Muscle of leg (tissue), 16 donors: ENCODE measurements at places on chromosomes 7 and 10.

- DNase-seq: no peak
Observed at GRCh38 chr10:62025901-62026879, 124.7 kb downstream of the ARID5B start.

DNA sequence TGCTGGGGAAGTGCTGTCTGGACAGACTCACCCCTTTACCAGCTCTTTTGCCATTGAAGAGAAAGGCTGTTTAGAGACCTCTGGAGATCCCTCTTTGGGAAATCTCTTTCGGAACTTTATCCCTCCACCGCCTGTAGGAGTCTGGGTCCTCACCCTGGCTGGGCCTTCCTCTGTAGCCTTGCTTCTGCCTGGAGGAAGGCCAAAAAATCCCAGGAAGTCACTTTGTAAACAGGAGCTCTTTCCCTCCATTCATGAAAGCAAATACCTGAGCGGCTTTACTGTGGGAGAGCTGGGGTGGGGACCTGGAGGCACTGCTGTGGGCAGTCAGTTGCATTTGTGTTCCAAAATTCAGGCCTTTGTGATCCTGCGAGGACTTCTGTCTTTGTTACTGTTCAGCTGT, 126.2 kb downstream of the KLF6 start:
- no peak for DNase-seq

GRCh38 chr7:8511855-8512254, 78.4 kb downstream of the NXPH1 start:
- peak; percentile 91 for DNase-seq

DNA sequence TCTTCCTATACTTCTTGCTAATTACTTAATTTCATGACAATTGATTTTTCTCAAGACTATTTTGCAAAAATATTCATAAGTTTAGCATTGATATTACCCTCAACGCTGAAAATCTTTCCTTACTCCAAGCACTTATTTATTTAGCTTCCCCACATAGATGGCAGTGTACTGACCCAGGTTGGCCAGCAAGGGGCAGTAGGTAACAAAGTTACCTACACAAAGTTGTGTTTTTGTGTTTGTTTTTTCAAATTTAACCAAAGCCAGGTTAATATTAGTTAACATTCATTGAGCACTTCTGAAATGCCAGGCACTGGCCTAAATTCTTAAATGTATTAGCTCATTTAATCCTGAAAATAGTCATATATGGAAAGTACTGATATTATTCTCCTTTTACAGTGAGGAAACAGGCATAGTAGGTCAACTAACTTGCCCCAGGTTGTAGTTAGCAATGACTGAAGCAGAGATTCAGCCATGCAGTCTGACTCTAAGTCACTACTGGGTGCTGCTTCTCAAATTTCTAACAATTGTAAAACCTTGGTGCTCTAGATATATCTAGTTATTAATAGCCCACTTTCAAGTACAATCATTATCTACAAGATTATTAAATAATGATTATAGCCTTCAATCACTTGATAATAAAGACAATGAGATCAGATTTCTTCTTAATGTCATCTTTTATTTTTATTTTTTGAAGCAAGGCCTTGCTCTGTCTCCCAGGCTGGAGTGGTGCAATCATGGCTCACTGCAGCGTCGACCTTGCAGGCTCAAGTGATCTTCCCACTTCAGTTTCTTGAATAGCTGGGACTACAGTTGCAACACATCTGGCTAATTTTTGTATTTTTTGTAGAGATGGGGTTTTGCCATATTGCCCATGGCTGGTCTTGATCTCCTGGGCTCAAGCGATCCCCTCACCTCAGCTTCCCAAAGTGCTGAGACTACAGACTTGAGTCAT, 5.8 kb upstream of the GGCT start:
- DNase-seq: peak; percentile 33

DNA sequence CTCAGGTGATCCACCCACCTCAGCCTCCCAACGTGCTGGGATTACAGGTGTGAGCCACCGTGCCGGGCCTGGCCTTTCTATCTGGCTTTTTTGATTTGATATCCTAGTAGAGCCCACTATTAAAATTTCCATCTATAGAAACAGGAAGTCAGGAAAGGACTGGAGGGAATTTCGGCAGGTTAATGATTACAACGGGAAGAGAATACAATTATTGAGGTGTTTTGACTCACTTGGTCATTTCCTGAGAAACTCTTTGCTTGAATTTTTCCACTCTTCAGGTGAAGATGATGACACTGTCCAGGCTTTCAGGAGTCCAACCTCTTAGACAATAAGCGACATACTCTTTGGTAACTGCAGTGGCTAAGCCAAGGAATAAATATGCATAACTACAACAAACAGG, 1.1 kb upstream of the MKLN1 start:
- DNase-seq: no peak

DNA sequence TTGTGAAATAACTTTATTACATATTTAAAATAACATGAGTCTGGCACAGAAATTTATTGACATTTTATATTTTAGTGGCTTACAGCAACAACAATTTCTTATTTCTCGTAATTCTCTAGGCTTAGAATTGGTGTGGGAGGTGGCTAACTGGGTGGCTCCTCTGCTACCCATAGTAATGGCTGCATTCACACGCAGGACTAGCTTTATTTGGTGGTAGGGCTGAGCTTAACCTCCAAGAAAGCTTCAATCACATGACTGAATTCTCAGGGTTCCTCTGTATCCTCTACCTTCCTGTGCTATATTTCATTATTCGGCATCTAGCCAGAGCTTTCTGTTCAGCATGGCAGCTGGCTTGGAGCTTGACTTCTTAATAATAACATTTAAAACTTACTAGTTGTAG, 138.8 kb downstream of the ZWINT start:
- no peak for DNase-seq

DNA sequence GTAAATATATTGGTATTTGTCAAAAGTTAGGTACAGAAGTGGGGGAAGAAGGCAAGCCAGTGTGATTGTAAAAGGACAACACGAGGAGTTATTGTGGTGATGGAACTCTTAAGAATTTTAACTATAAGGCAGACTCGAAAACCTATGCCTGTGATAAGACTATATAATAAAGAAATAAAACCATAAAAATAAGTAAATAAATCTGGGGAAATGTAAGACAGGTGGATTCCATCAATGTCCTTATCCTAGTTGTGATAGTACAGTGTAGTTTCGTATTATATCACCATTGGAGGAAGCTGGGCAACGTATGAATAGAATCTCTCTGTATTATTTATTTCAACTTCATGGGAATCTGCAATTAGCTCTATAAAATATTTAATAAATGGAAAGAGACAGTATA, 395.7 kb downstream of the CDC14C start:
- no peak for DNase-seq

DNA sequence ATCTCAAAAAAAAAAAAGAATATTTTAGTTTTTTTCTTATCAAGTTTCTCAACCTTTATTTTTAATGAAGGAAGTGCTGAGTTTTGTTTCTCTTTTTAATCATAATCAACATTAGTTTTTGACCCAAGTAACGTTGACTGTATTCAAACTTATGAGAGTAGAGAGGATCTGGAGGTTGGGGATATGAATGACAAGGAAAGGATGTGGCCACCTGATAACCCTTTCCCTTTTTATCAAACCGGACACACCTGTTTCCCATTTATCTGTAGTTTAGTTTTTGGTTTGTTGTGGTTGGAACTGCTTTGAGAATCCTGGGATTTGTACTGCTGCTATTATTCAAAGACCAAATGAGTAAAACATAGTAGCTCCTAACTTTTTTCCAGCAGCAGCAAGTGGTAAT, 38.6 kb downstream of the HACD1 start:
- peak; percentile 22 for DNase-seq

- DNase-seq: peak; percentile 54
Observed at GRCh38 chr10:36462194-36462593, 663.2 kb upstream of the ANKRD30A start.

- DNase-seq: no peak
Observed at GRCh38 chr10:132861116-132861691, 75.3 kb upstream of the NKX6-2 start.

GRCh38 chr10:129952378-129953118, 11.5 kb downstream of the EBF3 start:
- peak; percentile 68 for DNase-seq

- DNase-seq: no peak
Observed at GRCh38 chr10:80590585-80591125, 53.0 kb downstream of the SH2D4B start.

DNA sequence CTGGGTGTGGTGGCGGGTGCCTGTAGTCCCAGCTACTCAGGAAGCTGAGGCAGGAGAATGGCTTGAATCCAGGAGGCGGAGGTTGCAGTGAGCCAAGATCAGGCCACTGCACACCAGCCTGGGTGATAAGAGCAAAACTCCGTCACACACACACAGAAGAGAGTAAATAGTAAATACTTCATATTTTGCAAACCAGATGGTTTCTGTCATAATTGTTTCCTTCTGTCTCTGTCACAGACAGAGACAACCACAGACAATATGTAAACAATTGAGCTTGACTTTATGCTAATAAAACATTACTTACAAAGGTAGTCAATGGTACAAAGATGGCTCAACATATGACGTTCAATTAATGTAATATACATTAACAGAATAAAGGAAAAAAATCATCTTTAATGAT, 83.7 kb downstream of the JMJD1C start:
- DNase-seq: no peak

DNA sequence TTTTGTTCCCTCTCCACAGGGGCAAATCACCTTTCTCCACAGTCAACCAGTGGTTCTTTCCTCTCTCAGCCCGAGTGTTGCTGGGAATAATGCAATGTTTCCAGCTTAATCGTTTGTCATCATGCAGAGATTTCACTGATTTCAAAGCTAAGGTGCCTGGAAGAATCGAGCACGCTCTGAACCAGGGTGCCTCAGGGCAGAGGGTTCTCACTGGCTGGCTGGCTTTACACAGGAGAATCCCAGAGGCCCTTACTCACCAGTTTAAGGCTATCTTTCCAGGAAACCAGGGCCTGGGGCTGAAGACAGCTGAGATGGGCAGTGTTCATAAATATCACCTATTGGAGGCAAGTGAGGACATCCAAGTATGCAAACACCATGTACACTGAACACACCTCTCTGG, 21.8 kb downstream of the PLXNA4 start:
- DNase-seq: no peak

DNA sequence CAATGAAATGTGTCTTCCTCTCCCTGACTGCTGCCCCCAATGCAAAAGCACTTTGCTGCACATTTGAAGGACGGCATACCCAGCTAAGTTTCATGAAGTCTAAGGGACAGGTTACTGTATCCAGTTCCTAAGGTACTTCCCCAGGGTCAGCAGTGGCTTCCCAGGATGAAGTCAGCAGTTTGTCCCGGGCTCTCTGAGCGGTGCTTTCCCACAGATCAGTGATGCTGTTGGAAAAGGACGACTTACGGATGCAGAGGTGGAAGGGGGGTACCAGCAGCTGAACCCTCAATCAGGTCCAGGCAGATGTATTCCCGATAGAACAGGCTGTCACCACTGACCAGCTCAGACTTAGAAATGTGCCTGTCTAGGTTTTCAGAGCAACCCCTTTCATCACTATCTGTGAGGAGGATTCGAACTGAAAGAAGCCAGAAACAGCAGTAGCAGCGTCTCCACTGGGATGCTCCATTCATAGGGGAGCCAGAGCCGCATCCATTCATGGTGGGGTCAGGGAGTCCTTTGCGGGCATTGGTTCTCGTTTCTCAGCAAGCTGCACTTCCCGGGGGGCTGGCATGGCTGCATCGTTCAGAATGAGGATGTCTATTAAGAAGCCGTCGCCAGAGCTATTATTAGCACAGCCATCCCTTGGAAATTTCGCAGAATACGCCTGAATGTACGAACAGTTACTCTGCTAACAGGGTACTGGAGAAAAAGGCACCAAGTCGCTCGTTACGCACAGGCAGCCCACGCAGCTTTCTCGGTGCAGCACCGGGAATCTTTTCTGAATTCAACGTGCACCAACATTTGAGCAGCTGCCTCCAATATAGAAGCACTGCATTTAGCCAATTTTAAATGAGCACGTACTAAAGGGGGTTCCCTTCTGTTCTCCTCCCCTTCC, 303.7 kb downstream of the PRPF18 start:
- DNase-seq: peak; percentile 83

GRCh38 chr7:74612015-74612829, 45.3 kb upstream of the GTF2I start:
- DNase-seq: peak; percentile 32

DNA sequence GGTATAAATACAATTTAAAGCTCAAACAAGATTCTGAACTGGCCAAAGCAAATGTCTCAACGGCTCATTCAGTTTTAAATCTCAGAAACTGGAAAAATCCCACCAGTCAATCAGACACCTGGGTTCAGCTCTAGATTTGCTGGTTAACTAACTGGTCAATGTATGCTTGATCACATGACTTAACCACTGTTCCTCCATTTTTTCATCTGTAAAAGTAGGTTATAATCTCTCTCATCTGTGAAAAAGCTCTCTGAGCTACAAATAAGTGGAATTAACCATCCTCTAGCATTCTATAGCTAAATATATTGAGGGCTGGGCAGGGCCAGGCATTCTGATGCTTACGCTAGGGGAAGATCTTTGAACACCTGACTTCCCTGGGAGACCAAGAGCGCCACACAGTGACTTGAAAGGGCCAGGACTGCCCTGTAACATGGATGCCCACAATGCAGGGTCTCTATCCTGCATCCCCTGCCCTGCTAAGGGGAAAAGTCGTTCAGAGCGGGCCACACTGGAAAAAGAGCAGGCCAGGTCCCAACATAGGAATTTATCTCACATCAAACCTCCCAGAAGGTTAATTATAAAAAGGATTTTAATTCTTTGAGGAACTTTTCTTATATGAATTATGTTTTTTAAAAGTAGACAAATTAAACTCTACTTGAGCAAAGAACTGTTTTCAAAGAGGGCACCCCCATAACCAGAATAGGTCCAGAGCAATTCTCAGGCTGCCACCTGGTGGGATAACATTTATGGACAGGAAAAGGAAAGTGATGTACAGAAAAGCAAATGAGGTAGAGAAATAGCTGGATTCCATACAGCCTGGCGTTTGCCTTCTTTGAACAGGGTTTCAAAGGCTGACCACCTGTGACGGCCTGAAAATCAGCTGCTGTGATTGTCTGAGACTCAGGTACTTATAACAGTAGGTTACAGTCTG, 1.8 kb downstream of the RP9 start:
- DNase-seq: peak; percentile 68

GRCh38 chr10:96586419-96587263, at the start of gene TM9SF3:
TSS of gene TM9SF3 (minus strand) at chr10:96587012. CDS start at chr10:96586835, 177 bp downstream.
- DNase-seq: peak; percentile 97

- DNase-seq: no peak
Observed at GRCh38 chr10:14695847-14696480, 78.7 kb downstream of the FAM107B start.

DNA sequence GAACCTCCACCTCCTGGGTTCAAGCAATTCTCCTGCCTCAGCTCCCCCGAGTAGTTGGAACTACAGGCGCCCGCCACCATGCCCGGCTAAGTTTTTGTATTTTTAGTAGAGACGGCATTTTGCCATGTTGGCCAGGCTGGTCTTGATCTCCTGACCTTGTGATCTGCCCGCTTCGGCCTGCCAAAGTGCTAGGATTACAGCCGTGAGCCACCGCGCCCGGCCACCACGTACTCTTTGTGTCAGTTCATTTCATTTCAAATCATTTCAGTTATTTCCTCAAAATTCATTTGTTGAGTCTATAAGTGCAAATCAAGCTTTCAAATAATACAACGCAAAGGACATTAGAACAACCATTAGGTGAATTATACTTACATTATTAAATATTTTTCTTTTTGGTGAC, 943.8 kb downstream of the TYW1 start:
- no peak for DNase-seq

GRCh38 chr7:138663725-138664710, 37.1 kb downstream of the SVOPL start:
- DNase-seq: peak; percentile 13
